ENCODE measurements at places on chromosomes 5 and 9.

DNA sequence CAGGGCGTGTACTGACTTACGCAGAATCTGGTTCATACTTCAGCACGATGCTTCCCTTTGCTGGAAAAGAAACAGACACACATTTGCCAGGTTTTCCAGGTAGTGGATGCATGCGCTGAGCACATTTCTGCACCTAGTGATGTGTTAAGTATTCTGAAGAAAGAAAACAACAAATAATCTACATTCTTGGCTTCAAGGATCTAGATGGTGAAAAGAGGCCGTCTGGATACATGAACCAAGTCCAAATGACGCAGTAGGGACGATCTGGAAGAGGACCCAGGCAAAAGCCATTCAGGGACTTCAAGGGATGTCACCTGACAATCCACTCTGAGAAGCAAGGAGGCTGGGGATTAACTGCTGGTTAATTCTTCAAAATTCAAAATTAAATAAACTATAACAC, 30.4 kb downstream of the NSUN2 start:
- DNase-seq, result no peak

- DNase-seq, result no peak
Observed at GRCh38 chr5:100676817-100677631, 141.8 kb downstream of the FAM174A start.

DNA sequence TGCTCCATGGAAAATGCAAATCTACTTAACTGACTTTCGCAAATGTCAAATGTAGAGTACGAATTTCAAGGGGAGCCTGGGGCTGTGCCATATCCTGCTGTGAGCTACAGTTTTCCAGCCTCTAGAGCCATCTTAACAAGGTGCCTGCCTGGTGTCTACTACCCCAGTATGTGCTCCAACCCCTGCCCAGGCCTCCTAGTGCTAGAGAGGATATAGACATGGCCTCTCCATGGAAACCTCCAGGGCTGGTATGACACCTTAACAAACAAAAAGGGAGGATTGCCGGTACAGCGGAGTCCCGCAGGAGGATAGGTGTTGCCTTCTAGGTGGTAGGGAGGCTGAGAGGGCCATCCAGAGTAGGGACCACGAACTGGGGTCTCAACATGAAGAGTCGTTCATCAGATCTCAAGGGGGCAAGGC, 13.6 kb upstream of the IL3 start:
- no peak for DNase-seq

- no peak for DNase-seq
Observed at GRCh38 chr5:133506181-133506580, 106.2 kb downstream of the FSTL4 start.

GRCh38 chr5:91257301-91257700, 125.8 kb downstream of the ARRDC3 start:
- DNase-seq, result no peak

DNA sequence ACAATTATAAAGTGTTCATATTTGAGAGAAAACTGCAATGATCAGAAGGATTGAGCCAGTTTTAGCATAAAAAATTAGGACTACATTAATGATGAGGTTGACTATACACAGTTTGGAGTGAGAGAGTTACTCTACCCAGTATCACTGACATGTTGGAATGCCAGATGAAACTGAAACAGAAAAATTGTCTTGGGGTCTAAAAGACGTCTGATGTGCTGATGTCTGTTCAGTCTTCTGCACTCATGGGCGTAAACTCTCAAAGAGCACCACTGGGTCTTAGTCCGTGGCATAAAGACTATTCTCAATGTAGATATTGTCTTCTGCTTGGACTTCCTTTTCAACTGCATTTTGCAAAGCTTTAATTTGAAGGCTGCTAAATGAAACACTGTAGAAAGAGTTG, 29.5 kb downstream of the HAVCR1 start:
- no peak for DNase-seq

GRCh38 chr9:134306636-134307600, 19.3 kb upstream of the RXRA start:
- DNase-seq, result no peak

DNA sequence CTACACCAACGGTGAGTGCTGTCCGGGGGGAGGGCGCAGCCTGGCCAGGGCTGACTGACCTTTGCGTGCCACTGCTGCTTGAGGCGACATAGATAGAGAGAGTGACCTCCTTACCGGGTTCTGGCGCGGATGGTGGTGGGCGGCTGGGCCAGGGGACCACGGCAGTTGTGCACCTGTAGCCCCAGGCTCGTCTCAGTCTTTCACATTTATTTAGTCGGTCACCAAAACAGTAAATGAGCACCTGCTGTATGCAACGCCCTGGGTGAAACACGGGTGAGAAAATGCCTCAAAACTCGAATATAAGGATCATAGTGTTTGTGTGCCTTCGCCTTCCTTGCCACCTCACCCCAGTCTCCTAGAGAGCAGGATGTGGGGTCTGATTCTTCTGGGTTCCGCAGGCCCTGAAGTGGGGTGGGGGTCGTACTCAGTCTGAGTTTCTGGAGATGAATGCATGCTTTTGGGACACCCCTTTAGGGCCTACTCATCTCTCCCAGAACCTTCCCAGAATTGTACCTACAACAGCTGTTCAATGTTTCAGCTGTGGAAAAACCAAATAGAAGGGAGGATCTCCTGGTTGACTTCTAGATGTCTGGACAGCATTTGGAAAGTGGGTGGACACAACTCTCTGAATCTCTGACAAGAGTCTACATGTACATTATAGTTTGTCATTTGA, 714 bp downstream of the SEC24A start:
- DNase-seq, result no peak

- no peak for DNase-seq
Observed at GRCh38 chr9:38022995-38023394, 46.0 kb downstream of the SHB start.

GRCh38 chr9:8802242-8802641, 1002.7 kb upstream of the DMAC1 start:
- DNase-seq, result no peak

- DNase-seq, result no peak
Observed at GRCh38 chr5:2832394-2832793, 80.9 kb upstream of the IRX2 start.

GRCh38 chr9:125241863-125242739, 958 bp upstream of the HSPA5 start:
- DNase-seq, result no peak

GRCh38 chr9:10005206-10005605, 607.6 kb downstream of the PTPRD start:
- no peak for DNase-seq

- no peak for DNase-seq
Observed at GRCh38 chr5:150302301-150303069, at the start of gene ARSI. ARSI (minus strand) TSS chr5:150302905; CDS start chr5:150302373, 532 bp downstream.

DNA sequence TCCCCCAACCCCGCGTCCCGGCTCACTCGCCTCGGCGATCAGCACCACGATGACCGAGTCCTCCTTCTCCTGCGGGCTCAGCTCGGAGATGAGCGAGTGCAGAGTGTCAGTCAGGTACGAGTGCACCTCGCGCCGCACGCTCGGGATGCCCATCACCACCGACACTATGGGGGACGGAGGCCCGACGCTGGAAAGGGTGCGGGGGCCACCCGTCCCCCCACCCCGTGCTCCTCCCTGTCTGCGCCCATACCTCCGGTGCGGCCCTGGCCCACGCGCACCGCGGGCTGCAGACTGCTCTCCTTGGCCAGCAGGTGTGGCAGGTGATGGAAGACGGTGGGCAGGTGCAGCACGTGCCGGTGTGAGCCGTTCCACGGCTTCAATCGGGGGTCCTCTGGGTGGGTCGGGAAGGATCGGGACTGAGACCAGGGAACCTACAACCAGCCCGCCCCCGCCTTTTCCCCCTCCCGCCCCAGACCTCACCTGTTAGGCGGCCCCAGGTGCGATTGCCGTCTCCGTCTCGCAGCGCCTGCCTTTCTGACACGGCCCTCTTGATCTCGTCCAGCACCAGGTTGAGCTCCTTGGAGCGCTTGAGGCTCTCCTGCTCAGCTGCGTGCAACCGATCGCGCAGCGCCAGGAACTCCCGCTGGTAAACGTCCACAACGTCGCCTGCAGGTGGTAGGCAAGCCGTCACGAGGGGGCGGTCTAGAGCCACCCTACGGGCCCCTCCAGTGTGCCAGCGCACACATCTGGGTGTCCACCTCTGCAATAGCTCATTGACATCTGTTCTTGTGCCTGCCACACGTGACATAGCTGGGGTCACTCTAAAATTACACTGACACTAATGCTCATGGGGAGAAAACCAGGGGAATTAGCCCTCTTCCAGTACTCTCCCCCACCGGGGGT, 5.1 kb downstream of the MGAT4B start:
- peak; percentile 83 for DNase-seq

- no peak for DNase-seq
Observed at GRCh38 chr9:91246846-91247245, 114.9 kb downstream of the AUH start.

- DNase-seq, result no peak
Observed at GRCh38 chr5:141488591-141489561, at the start of gene PCDHGC5. PCDHGC5 (plus strand) TSS chr5:141489081; CDS start chr5:141489241, 160 bp downstream.

DNA sequence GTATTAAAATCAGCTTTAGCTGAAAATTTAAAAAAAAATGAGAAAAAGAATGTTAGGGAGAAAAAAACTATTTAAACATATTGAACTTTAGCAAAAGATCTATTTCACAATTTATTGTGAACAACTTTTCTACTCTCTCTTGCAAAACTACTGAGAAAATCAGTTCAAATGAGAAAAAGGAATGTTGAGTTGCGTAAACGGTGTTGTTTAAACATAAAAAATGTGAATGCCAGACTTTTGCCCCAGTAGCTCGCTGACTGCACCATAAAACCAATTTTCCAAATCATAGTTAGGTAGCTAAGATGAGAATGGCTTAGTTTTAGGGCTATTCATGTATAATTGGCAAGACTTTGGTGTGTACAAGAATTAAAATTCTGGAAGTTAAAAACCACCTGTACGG, 13.4 kb upstream of the RAD23B start:
- no peak for DNase-seq

- DNase-seq, result no peak
Observed at GRCh38 chr5:164376843-164377242, 871.4 kb downstream of the MAT2B start.

DNA sequence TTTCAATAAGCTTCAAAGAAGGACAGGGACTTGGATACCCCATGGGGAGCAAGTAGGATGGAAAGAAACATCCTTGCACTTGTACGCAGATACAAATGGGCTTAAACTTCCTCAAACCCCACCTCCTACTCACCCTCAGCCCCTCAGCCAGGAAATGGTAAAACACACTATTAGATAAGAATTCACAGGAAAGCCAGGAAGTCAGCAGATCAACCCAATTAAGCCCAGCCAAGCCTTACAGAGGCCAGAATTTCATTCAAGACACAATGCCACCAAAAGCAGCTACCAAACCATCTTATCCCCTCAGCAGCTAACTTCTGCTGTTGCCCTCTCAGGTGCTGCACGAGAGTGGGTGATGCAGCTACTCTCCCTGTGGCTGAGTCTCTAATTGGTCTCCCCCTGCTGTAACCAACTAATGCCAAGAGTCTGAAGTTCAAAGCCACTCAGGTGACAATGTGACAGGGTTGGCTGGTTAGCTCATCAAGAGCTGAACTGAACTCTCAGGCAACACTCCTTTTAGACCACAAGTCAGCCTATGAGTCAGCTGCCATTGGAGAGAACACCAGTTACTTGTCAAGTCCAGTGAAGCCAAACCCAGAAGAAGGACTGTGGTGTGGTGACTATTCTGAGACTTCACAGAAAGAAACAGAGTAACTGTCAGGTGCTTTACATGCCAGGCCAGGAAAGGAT, 201.9 kb downstream of the ZNF608 start:
- no peak for DNase-seq

DNA sequence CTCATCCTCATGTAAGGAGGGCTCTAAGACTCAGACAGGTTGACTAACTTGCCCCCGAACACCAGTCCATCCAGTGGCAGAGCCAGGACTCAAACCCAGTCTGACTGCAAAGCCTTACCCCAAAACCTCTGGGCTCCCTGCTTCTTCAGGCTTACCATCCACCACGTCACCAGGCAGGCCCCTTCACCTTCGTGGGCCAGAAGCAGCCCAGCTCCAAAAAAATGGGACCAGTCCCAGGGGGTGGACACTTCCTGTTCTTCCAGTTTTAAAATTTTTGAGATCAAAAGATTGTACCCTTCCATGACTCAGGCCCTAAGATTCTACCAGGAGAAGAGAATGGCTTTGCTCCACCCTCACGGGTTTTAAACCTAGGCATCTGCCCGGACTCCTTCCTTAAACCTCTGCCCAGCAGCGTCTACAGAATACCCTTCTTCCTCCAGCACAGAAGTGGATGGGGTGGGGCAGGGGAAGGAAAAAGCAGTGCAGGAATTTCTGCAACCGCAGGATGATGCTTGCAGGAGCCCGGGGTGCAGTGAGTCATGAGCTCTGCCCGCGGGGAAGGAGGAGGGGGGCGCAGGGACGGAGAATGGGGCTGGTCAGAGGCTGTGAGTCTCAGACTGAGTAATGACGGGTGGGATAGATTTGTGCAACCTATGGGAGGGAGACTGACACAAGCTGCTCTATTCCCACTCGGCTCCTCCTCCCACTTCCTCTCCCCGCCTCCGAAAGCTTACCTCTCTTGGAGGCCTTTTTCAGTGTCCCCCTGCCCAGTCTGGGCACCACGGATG, 50.4 kb upstream of the STXBP1 start:
- no peak for DNase-seq

GRCh38 chr9:84140535-84141101, 160.0 kb downstream of the RMI1 start:
- DNase-seq, result no peak

- DNase-seq, result no peak
Observed at GRCh38 chr9:818958-819357, 22.5 kb upstream of the DMRT1 start.

DNA sequence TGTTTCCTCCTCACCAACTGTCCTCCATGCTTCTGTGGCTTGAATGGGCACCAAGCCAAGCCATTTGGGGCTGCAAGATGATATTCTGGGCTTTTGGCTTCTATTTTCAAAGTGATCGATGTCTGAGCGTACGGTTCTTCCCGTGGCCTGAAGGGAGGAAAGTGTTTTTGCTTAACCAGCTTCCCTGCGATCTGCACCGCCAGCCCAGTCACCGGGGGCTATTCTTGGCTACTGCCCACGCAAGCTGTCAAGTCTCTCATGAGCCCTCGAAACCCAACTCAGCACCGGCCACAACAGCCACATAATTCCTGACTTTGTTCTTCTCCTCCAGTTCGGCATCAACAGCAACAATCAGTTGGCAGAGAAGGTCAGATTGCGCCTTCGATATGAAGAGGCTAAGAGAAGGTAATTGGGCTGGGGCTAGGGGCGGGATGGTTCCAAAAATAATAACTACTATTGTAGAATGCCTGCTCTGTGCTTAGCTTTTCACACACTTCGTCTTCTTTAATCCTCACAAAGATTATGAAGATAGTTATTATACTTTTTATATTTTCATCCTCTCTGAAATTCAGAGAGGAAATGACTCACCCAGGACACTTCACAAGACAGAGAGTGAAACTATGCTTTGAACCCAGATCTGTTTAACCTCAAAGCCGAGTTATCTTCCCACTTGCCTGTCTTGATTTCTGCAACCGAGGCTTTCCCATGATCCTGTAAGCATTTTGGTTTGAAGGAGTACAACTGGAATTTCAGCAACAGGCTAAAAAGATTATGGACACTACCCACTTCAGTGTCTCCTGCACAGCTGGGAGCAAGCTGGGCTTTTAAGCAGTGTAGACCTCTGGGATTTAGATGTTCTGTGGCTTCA, 76.4 kb upstream of the RARS1 start:
- DNase-seq, result peak; percentile 20

GRCh38 chr5:85462957-85463356, 1078.3 kb upstream of the EDIL3 start:
- no peak for DNase-seq

GRCh38 chr5:96747720-96748119, 60.0 kb downstream of the ERAP1 start:
- DNase-seq, result no peak
